Smooth muscle cell of the umbilical artery (primary cell): ENCODE measurements at places on chromosomes 4 and X. TPM values are rescaled to one million over a fixed set of nuclear protein-coding genes. Genes with fewer than 3 reads are reported as not detected.

The TMEM144 gene
- total RNA-seq = 9.8 and 14.0 TPM in 2 replicates

The CLNK gene
- total RNA-seq = not detected in 2 replicates

The GPR50 gene
- not detected in 2 replicates for total RNA-seq

The MSANTD1 gene
- 0.59 and 1.0 TPM in 2 replicates for total RNA-seq

The DRD5 gene
- not detected in 2 replicates for total RNA-seq

The ETFDH gene
- total RNA-seq = 17.9 and 26.4 TPM in 2 replicates
